Right hindlimb (tissue), 1 donor: ENCODE measurements at places on chromosomes 2 and 18.

GRCh38 chr2:101731221-101732054 is 33.9 kb downstream of the MAP4K4 start:
- no peak for DNase-seq

GRCh38 chr18:9092665-9093064 is 9.8 kb upstream of the NDUFV2 start:
- DNase-seq = no peak

DNA sequence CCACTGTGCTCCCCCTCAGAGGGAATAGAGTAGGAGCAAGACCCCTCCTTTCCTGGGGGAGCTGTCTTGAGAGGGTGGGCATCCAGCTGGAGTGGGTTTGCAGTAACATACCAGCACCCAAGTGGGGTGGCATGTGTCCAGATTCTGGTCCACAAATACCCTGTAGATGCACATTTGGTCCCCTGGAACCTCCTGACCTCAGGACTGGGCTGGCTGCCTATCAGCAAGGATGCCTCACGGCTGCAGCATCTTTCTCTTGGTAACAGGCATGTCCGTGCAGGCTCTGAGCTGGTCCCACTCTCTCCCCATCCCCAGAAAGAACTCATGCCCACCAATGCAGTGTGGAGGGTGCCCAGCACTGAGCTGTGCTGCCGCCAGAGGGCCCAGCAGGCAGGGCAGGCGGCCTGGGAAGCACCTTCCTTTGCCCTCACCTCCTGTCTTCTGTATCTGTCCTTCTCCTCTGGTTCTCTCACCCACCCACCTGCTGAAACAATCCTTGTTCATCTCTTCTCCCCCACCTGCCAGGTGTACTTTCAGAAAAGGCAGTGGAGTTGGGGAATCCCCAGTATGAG is 47.4 kb downstream of the ITGB1BP1 start:
- DNase-seq = no peak

DNA sequence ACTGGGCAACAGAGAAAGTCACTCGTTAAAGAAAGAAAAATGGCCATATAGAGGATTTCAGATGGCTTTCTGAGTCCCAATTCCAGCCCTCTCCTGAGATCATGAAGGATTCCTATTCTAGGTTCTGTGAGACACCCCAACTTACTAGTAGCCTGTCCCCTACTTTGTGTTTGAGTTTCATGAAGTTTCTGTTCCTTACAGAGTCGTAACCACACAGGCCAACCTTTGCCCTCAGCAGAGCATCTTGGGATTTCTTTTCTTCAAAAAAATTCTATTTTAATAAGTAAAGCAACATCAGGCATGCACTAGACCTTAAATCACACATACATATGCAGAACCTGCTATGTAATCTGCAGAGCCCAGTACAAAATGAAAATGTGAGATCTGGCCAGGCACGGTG is 30.4 kb downstream of the TMEM247 start:
- no peak for DNase-seq

GRCh38 chr2:181891258-181891965 is at the start of gene ITPRID2:
Gene ITPRID2, plus strand, starts transcription at chr2:181891730. Its CDS starts 337 bp downstream, at chr2:181892067.
- peak; percentile 90 for DNase-seq

DNA sequence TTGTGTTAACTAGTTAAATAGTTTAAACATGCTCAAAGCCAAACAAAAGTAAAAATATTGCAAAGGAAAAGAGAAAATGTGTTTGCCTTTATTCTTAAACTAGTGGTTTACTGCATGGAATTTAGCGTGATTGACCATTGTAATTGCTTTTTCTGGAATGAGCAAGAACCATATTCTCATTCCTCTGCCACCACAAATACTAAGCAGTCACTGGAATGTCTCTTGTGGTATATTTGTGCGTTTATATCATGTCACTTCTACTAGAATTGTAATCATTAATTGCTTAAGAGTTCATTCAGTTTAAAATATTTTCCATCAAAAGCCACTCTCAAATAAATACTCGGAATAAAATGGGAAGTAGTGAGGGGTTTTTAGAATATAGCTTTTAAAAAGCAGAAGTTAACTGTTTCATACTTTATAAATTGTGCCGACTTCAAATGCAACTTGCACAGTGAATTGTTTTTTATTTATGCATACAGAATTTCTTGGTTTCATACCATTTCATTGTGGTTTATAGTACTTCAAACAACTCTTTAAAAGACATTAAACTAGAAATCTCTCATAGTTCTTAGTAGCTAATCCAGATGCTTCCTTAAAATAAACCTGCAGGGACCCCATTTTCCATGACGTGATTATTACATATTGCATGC is 288.1 kb downstream of the EPHA4 start:
- DNase-seq = no peak

- DNase-seq = no peak
These were observed 107.5 kb upstream of the PELI1 start for GRCh38 chr2:64251497-64252250.

DNA sequence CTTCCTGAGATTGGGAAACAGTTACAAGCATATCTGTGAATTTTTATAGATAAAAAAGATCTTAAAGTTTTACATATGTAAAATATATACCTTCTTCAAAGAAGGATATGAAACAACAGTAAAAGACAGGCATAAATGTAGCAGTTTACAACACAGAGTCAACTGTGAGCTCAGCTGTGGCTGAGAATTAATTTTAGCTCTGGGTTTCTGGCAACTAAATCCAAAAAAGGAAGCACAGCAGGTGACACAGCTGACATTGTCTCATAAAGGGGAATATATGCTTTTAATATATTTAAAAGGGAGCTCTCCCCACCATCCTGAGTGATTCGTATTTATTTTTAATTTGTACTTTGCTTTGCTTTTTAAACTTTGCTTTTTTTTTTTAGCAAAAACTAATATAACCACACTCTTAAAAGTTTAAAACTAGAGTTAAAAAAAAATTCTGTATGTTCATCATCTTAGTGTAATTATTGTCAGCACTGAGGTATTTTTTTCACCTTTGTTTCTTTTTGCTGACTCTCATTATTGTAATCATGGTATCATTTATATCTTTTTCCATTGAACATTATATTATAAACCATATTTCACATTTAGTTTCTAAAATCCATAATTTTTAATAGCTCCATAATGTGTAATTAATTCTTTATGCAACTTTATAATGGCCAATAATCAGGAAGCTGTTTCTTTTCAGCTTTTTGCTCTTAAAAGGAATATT is 6.7 kb downstream of the TUBB6 start:
- no peak for DNase-seq
